ENCODE measurements at places on chromosomes 6 and 20. TPM values are rescaled to one million over a fixed set of nuclear protein-coding genes. Genes with fewer than 3 reads are reported as not detected.

- DNase-seq: no peak
Measured at GRCh38 chr6:49676671-49677281, 36.6 kb downstream of the CRISP2 start.

GRCh38 chr6:3231247-3232016 is 4.0 kb upstream of the TUBB2B start:
- no peak for DNase-seq

- no peak for DNase-seq
Measured at GRCh38 chr20:47336129-47336754, 20.3 kb downstream of the ZMYND8 start.

DNA sequence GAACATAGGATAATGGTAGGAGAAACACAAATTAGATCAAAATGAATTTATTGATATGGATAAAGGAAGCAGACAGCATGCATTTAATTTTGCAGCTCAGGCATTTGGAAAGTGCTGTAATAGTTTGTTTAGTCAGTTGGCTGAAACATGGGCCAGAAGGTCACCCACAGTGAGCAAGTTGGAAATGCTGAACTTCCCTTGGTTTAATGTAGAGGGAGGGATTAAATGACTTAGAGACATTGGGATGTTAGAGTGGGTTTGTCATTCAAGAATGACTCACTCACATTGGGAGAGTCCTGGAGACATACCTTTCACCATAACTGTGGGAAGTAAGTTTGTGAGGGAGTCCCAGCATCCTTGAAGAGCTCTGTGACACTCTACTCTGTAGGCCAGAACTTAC is 231.5 kb upstream of the PLCB4 start:
- no peak for DNase-seq

DNA sequence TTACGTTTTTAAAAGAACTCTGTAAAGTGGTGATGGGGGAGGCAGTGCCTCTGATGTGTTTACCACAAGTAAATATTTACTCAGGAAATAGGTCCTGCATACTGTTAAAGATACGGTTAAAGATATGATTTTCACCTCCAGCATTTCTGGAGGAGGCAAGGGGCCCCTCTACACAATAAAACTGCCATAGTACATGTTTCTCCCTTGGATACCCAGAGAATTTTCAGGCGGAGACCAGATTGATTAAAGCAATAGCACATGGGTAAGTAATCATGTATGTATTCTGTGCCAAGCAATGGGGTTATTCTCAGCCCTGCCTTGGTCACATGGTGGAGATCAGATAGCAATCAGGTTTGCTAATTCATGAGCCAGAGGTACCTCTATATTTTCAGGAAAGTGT is 9.6 kb downstream of the RIPOR2 start:
- no peak for DNase-seq

- no peak for DNase-seq
Measured at GRCh38 chr6:167993169-167993568, 4.3 kb upstream of the KIF25 start.

- no peak for DNase-seq
Measured at GRCh38 chr20:33827634-33828325, 16.6 kb downstream of the CHMP4B start.

- DNase-seq: no peak
Measured at GRCh38 chr6:48511378-48511777, 400.4 kb upstream of the PTCHD4 start.

The TTBK1 gene
- not detected for total RNA-seq

The TNNC2 gene
- total RNA-seq: not detected

The DEFB118 gene
- total RNA-seq: not detected

The GNRH2 gene
- total RNA-seq: 1.6 TPM

The TAAR5 gene
- total RNA-seq: not detected

The NKX2-2 gene
- not detected for total RNA-seq

Measured in activated naive CD8-positive, alpha-beta T cell treated with anti-CD3 and anti-CD28 coated beads, Interleukin-2, amount 10 ng/mL, durations not matched to agents 7 days and 5 days (primary cell).